ENCODE measurements at places on chromosomes 6 and 20.

GRCh38 chr6:151509048-151509447, 15.2 kb downstream of the CCDC170 start:
- no peak for DNase-seq

- DNase-seq: no peak
These were observed 44.9 kb downstream of the IRF4 start for GRCh38 chr6:436308-437036.

GRCh38 chr6:131014080-131014776, 48.8 kb downstream of the EPB41L2 start:
- DNase-seq: peak; percentile 53

DNA sequence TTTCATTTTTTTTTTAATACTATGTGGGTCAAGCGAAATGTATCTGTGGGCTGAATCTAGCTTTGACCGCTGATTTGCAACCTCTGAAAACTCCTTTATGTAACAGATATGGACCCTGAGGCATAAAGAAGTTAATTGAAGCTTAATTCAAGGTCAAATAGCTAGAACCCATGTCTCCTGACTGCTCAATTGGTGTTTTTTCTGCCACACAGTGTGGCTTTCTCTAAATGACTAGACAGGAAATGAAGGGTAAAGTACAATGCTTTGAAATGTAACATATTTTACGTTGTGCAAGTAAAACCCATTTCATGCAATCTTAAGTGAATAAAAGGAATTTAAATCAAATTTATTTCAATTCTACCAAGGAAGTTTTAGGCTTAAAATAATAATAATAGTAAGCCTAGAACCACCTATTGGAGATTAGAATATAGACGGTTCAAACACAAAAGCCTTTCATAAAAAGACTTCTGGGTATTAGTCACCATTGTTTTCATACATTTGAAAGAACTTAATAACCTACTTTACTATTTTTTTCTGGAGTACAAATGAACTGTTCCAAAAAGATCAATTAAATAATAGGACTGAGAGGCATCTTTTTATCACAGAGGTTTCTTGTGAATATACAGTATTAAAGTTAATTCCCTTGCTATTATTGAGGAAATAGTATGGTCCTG, 279.8 kb downstream of the EPHA7 start:
- DNase-seq: no peak

DNA sequence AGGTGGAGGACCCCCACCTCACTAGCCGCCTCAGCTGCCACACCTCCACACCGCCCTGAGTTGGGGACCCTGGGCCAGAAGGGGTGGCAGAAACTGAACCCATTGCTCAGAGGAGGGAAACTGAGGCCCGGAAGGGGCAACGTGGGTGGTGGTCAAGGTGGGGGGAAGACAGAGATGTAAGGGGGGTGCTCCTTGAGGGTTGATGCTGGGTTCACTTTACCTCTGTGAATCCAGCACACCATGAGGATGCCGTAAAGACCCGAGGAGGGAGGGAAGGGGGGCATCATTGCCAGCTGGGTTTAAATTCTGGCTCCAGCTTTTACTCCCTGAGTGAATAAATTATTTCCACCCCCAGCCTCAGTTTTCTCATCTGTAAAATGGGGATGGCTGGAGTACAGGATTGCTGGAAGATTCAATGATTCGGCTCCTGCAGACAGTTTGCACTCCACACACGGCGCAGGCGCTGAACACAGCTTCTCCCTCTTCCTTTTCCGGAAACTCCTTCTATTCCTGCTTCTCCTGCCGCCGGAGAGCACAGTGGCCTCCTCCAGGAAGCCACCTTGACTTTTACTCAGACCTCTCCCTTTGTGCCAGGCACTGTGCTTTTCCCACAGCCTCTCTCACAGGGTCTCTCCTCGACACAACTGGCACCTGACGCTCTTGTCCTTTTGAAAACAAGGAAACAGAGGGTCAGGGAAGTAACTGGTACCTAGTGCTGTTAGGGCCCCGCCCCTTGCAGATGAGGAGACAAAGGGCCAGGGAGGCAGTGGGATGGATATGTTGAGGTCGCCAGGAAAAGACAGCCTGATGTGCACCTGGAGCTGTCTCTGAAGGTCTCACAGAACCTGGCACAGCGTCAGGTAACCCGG, 59.4 kb downstream of the UBE2V1 start:
- DNase-seq: no peak

- peak; percentile 20 for DNase-seq
These were observed 37.1 kb upstream of the GRM4 start for GRCh38 chr6:34182751-34183531.

GRCh38 chr6:86331919-86332318, 605.4 kb upstream of the HTR1E start:
- no peak for DNase-seq

- DNase-seq: no peak
These were observed 11.4 kb downstream of the LBP start for GRCh38 chr20:38357653-38358207.

Data from pons (tissue), 1 donor.